ENCODE measurements at places on chromosomes 6 and 20.
A peak's percentile ranks its signal among the peaks of the same experiment; 100 is the strongest.

DNA sequence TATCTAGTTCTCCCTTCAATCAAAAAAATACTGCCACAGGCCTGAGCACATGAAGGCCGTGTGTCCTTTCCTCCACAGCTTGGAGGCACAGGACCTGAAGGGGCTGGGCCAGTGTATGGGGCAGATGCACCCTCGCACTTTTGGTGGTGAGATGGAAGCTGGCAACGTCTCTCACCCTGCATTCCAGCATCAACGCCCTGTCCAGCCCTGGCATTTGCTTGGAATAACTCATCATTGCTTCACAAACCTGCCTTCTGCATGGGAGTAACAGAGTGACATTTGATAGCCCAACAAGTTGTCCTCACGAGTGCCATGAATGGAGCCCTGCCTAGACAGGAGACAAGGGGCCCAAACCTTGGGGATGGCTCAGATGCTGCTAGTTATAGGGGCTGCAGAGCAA, 257.9 kb downstream of the SMOC2 start:
- no peak for DNase-seq

GRCh38 chr6:39870950-39871349, 63.3 kb downstream of the MOCS1 start:
- DNase-seq = no peak

- no peak for DNase-seq
Measured at GRCh38 chr6:126307849-126308248, 32.1 kb upstream of the CENPW start.

GRCh38 chr20:44069203-44070011, 117.6 kb downstream of the JPH2 start:
- peak; percentile 55 for DNase-seq

GRCh38 chr6:155660251-155660977, 204.8 kb upstream of the NOX3 start:
- DNase-seq = no peak

DNA sequence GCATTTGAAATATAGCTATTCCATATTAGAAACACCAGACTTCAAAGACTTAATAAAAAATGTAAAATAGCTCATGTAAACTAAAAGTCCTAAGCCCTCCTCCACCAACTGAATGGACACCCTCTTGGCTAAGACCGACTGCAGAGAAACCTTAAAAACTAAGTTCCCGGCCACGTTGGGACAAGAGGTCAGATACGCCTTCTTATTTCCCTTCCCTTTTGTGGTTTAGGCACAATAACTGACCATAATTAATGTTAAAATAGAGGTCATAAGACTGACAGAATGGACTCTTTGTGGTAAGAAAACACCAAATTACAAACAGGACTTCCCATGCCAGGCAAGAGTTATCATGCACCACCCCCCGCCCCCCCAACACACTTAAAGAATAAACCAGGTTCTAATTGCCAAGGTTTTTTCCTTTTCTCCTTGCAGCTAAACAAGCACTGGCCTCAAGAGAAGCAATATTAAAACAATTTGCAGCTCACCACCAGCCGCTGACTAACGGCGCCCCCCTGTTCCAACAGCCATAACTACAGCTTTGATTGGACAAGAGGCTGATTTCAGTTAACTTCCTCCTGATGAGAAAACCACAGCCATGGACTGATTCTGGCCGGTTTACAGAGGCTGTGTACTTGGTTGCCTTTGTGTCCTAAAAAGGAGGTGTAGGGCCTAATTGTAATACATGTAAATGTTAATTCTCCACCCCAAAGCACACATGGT, 10.7 kb upstream of the LAMP5 start:
- no peak for DNase-seq

DNA sequence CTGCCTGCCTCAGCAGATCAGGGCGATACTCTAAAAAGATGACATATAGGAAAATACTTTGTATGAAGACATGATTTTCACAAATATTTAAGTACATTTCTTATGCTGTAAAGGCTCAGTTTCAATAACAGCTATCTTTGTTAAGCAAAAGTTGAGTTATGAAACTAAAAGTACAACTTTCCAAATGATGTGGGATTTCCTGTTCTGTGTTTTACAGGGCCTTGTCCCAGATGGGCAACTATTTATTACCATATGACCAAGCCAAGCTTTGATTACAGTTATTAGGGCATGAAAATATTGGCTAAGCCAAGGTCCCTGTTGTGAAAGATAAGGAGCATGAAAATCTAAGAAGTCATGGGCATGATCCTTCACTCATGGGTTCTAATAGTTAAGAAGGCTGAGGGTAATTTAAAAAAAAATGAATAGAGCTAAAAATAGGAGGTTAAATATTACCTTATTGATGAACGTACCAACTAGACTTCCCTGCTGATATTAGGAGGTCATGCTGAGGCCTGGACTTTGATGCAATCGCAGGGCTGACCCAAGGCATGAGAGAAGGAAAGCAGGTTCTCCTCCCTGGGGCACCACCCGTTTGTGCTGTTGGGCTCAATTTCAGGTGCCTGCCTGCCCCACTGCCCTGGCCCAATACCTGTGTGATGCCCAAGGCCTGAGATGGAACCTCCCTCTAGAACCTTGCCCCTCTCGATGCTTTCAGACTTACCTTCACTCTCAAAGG, 294.4 kb upstream of the PRDM1 start:
- peak; percentile 34 for DNase-seq

DNA sequence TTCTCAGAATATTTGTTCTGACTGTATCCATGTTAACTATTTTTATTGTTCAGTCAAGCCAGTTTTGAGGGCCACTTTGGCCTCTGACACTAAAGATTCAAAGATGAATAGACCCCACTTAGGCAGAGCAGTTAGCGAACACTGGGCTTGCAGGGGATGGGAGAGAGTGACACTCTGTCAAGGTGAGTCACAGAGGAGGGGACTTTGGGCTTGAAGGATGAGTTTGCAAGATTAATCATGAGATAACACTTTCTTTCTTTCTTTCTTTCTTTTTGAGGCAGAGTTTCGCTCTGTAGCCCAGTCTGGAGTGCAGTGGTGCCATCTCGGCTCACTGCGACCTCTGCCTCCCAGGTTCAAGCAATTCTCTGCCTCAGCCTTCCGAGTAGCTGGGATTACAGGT, 46.4 kb downstream of the SPATA2 start:
- DNase-seq = no peak

- DNase-seq = no peak
Measured at GRCh38 chr20:35387334-35387733, 24.4 kb downstream of the UQCC1 start.

GRCh38 chr20:23052904-23053303, 3.4 kb upstream of the THBD start:
- DNase-seq = no peak

GRCh38 chr20:20992686-20993360, 113.3 kb downstream of the LINC00237 start:
- DNase-seq = no peak

DNA sequence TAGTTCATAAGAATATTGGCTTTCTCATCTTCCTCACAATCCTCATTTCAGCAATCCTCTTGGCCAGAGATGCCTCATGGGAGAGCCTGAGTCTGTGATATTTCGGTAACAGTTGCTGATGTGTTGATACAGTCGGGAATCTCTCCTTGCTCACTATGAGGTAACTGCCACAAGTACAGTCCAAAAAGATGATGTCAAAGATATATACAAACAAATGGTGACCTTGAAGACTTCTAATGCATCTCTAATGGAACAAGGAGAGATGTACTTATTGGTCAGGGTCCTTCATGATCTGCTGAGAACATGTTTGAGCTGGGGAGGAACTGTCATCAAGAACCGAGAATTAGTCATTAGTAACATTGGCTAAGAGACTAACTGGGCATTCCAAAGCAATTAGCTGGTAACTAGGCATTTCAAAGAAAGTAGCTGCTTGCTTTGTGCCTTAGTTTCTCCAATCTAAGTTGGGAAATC, 56.1 kb downstream of the FILIP1 start:
- no peak for DNase-seq

GRCh38 chr6:147255948-147256674, 51.9 kb downstream of the STXBP5 start:
- DNase-seq = no peak

GRCh38 chr20:35511814-35512420, 17.5 kb downstream of the C20orf173 start:
- no peak for DNase-seq

- no peak for DNase-seq
Measured at GRCh38 chr6:74609871-74610270, 596.0 kb downstream of the COL12A1 start.

DNA sequence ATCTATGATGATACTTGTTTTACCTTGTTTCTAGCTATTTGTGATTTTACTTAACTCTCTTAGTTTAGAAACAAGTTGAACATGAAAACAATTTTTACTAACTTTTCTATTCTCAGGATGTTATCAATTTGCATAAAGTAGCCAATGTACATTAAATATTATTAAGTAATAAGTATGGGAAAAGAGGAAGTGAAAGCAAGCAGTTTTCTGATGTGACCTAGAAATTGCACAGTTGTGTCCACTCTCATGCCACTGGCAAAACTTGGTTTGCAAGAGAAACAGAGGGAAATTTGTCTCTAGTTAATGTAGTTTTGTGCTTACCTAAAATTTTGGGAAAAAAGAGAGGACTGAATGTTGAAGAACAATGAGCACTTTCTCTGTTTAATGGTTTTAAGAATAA, 19.2 kb upstream of the TSPYL1 start:
- DNase-seq = no peak

DNA sequence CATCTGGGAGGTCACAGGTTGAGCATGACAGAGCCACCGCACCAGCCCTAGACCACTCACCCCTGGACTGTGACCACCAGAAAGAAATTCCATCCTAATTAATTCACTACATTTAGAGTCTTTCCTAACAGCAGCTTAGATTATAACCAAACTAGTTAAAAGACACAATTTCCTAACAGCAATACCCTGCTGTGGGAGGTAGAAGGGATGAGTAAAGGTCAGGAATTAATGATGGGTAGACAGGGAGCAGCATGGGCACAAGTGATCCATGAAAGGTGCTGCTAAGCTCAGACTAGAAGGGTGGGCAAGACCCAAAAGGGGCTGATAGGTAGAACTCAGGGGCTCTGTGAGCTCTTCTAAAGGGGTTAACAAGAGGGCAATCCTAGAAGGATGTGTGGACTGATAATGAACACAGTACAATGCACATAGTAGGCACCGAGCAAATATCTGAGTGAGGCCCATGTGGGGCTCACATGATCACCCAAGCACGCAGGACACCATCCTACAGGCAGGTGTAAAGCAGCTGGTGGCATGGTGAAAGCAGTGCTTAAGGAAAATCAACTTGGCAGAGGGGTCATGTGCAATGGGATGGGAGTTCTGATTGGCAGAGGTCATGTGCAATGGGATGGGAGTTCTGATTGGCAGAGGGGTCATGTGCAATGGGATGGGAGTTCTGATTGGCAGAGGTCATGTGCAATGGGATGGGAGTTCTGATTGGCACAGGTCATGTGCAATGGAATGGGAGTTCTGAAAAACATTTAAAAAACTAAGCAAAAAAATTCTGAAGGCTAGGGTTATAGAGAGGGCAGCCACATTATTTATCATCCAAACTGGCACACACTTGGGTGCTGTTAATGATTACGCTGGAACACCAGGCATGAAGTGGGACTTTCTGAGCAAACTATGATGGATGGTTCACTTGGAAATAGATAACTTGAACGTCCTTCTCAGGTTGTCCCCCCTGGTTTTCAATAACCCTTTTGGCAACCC, 188.2 kb upstream of the FOXQ1 start:
- no peak for DNase-seq

DNA sequence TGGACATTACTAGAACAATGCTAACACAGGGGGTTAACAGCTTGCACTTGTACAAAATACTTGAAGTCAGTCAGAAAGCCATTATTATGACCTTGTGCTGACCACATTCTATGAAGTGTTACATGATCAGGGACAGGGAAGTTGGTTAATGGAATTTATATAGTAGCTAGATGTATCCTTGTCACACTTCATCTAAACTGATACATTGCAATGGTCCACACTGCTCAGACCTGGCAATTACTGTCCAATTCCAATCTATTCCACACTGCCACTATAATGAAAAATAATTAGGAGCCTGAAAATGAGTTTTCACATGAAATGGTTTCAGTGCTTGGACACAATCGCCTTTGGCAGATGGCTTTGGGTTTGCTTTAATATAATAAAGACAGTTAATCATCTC, 850.8 kb downstream of the EPHA7 start:
- DNase-seq = no peak

DNA sequence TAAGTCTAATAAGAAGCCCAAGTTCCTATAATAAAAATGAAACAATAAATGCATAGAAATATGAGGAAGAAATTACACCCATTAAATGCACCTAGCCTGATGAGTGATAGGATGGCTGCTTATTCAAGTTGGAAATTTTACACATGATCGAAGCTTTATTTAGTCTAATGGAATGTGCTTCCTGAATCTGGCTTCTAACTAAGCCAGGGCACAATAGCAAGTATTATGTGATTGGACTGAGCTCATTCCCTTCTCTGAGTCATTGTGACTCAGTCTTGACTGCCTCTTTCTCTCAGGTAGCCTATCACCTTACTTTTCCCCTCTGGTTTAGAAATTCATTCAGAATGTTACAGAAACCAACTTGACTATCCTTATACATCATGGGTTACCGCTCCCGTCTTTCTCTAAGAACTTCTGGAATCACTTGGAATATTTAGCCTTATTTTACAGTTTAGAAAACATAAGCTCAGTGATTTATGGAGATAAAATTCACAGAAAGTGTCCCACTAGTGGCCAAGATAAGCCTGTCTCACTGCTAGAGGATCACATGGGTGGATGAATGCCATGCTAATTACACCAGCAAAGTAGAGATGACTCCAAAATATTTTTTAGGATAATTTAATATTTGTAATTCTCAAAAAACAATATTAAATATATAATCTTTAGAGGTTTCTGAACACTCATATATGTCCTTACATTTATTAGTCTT, 505.3 kb upstream of the JAG1 start:
- no peak for DNase-seq

- DNase-seq = no peak
Measured at GRCh38 chr20:41798930-41799502, 180.8 kb upstream of the CHD6 start.

GRCh38 chr20:24448170-24448569, 21.3 kb upstream of the SYNDIG1 start:
- DNase-seq = no peak

DNA sequence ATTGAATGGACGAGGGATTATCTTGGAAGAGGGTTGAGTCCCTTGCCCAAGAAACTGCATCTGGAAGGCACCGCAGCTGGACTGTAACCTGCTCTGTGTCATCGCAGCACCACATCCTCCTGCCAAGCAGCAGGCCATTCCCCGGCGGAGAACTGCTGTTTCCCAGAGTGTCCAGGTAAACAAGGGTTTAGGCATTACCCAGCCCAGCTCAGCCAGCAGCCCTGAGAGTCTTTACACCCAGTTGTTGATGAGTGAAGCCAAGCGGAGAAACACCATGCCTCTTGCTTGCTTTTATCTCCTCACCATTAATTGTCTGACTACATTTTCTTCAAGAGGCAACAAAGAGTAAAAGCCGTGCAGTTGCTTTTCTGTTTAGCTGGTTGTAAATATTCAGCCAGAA, 104.1 kb downstream of the CDH4 start:
- no peak for DNase-seq
